Urinary bladder (tissue), 4 donors: ENCODE measurements at places on chromosomes 5 and 9. TPM values are rescaled to one million over a fixed set of nuclear protein-coding genes. Genes with fewer than 3 reads are reported as not detected.

The SEMA5A gene
- 4.2 TPM for polyA plus RNA-seq

The C9orf57 gene
- polyA plus RNA-seq, result not detected

GRCh38 chr5:143431789-143432188 is 28.3 kb upstream of the NR3C1 start:
- no peak for DNase-seq

The SLC34A3 gene
- polyA plus RNA-seq, result 0.05 TPM

The FCN2 gene
- 0.37 TPM for polyA plus RNA-seq

- DNase-seq, result peak; percentile 55
Observed at GRCh38 chr9:77435688-77436087, 212.4 kb downstream of the GNA14 start.

The PRLR gene
- polyA plus RNA-seq, result 0.98 TPM

DNA sequence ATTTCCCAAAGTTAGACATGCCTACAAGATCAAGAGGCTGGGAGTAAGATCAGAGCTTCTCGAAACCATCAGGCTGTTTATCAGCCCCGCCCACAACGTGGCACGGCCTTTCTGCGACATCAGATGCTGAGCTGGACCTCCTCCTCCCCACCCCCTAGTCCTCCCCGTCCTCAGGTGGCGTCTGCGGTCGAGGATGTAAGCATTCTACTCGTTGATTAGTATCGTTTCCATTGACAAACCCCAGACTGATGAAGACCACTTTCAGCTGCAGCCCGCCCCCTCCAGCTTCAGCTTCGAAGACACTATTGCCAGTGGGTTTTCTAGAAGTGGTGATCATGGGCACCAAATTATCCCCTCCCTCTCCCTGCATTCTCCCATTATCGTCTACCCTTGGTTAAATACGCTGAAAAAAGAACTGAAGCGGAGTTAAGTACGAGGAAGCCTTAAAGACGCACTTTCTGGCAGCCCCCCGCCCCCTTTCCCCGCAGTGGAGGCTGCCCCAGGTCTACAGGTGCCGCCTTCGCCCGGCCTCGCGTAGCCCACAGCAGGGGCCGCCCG is 1.1 kb downstream of the PPIC start:
- DNase-seq, result no peak

DNA sequence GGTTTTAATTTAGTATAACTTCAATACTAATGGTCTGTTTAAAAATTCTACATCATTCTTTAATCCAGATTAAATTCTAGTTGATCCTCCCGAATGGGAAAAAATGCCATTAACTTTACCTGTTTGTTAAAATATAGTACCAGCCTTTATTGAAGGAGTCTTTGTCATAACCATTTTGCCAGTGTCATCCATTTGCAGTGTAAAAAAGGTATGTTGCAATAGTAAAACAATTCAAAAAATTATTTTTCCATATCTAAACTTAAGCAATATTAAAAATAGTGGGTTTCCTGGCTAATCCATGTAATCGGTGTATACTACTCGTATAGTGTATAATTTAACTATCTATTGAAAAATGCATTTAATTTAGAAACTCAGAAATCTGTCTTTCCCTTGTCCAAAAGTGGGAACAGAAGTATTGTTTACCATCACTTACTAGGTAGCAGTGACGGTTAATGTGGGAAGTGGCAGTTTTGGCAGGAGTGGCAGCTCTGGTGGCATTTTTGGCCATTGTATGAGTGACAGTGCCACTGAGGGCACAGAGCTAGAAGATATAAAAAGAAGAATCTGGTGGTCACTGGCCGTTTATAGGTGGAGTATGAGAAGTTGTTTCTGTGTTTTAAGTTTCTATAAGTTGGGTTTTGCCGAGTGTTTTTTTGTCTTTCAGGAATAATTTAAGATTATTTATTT is 1.9 kb downstream of the AP3S1 start:
- DNase-seq, result no peak

GRCh38 chr9:38008168-38009034 is 60.6 kb downstream of the SHB start:
- no peak for DNase-seq

DNA sequence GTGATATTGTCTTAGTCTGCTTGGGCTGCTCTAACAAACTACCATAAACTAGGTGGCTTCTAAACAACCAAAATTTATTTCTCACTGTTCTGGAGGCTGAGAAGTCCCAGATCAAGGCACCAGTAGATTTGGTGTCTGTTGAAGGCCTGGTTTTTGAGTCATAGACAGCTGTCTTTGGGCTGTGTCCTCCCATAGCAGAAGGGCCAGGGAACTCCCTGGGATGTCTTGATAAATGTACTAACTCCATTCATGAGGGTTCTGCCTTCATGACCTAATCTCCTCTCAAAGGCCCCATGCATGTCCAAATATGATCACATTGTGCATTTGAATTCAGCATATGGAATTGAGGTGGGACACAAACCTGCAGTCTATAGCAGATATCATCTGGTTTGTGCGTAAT is 121.2 kb downstream of the CHSY3 start:
- no peak for DNase-seq

- no peak for DNase-seq
Observed at GRCh38 chr9:114049441-114050225, 28.5 kb downstream of the AMBP start.

GRCh38 chr5:74428876-74429275 is 211.7 kb downstream of the ENC1 start:
- DNase-seq, result no peak

The ELAVL2 gene
- polyA plus RNA-seq, result 0.54 TPM

GRCh38 chr5:95843733-95844223 is 21.3 kb upstream of the GLRX start:
- no peak for DNase-seq

The PCA3 gene
- polyA plus RNA-seq, result 6.1 TPM

- no peak for DNase-seq
Observed at GRCh38 chr9:126043681-126044080, 282.9 kb upstream of the MVB12B start.

- DNase-seq, result no peak
Observed at GRCh38 chr9:137311171-137311985, 9.3 kb upstream of the NRARP start.

DNA sequence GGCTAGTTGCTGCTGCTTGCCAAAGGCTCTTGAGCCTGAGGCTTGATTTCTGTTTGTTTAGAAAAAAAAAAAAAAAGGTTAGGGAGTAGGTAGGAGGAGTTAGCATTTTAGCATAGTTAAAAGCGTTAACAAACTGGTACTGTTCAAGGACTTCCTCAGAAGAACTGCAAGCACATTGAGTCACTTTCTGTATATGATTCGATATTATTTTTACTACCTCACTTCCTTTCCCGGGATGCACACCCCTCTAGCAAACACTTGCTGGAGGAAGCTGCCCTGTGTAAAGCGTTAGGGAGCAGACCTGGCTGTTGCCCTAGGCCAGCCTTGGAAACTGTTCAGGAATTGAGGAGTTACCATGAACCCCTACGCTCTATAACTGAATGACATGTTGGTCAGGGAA is 15.7 kb upstream of the CEP120 start:
- DNase-seq, result no peak

- no peak for DNase-seq
Observed at GRCh38 chr5:114327987-114328386, 33.9 kb upstream of the KCNN2 start.

DNA sequence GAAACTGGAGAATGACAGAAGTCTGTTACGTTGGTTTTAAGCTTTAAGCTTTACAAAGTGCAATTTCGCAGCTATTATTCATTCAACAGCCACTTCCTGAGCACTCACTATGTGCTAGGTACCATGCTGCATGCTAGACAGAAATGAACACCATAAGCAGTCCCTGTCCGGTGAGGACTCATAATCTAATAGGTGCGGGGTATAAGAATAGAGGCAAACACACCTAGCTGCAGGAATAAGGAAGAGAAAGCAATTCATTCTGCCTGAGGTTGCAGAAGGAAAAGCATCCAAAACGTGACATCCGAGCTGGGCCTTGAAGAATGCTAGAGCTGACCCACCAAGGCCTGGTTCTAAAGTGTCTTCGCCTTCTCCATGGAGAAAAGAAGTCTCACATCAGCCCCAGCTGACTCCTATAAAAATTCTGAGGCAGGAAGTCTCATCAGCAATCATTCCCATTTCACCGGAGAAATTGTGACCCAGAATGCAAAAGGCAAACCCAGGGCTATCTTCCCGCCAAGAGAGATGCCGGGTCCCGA is 542 bp downstream of the FKBP15 start:
- DNase-seq, result no peak

DNA sequence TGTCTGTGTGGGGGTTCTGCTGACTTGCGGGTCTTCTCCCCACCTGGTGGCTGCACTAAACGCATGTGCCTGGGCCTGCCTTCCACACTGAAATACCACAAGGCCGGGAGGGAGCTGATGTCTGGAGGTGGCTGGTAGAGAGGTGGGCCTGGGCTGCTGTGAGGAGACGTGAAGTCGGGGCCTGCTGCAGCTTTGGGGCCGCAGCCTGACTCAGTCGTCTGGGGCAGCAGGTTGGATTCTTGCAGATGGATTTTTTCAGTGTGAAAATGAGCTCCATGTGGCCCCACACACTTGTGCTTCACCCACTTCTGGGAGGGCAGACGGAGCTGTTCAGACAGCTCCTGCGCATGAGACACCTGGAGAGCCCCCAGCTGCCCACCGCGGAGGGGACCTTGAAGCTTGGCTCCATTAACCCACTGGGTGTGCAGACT is 29.3 kb downstream of the COL5A1 start:
- DNase-seq, result no peak

- DNase-seq, result no peak
Observed at GRCh38 chr9:107487521-107488374, 1.8 kb downstream of the KLF4 start.

GRCh38 chr5:113531481-113532159 is 18.1 kb downstream of the YTHDC2 start:
- DNase-seq, result no peak

The CCDC183 gene
- 0.85 TPM for polyA plus RNA-seq

The PNPLA7 gene
- polyA plus RNA-seq, result 6.4 TPM

GRCh38 chr9:29311221-29311620 is 1737.9 kb upstream of the C9orf72 start:
- DNase-seq, result no peak

GRCh38 chr9:4547016-4547415 is 56.7 kb downstream of the SLC1A1 start:
- peak; percentile 11 for DNase-seq

DNA sequence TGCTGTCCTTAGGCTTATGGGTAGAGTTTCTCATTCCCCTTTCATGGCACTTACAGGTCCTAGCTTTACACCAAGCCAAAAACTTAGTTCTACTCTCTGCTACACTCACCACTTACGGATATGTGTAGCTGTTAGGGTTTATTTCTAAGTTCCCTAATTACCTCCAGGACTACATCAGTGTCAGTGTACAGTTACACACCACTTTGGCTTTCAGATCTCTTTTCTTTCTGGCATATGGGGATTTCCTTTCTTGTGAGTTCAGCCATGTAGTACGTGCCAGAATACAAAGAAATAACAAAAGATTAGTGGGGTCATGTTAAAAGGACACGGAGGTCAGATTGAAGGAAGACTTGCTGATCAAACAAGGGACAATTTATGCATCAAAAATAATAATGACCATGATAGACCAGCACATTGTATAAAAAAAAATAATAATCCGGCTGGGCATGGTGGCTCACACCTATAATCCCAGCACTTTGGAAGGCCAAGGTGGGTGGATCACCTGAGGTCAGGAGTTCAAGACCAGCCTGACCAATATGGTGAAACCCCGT is 41.8 kb downstream of the LYRM7 start:
- DNase-seq, result no peak

The TAF11L10 gene
- polyA plus RNA-seq, result not detected

DNA sequence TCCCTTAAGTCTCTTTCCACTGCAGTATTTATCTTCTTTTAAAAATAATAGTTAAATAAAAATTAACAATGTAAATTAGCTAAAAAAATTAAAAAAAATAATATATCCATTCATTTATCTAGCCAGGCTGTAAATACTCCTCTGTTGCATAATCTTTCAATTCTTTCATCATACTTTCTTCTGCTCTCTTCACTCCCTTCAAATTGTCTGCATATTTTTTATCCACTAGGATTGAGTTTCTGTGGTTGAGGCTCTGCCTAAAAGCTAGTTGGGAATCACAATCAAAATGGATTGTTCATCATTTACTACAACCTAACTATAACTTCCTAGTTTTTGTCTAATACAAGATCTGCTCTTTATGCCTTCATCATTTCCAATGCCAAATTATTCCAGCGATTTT is 182.2 kb downstream of the PDE4D start:
- DNase-seq, result no peak

GRCh38 chr5:76690704-76691466 is 25.0 kb upstream of the F2R start:
- DNase-seq, result peak; percentile 11

The IGFBPL1 gene
- 1.6 TPM for polyA plus RNA-seq

DNA sequence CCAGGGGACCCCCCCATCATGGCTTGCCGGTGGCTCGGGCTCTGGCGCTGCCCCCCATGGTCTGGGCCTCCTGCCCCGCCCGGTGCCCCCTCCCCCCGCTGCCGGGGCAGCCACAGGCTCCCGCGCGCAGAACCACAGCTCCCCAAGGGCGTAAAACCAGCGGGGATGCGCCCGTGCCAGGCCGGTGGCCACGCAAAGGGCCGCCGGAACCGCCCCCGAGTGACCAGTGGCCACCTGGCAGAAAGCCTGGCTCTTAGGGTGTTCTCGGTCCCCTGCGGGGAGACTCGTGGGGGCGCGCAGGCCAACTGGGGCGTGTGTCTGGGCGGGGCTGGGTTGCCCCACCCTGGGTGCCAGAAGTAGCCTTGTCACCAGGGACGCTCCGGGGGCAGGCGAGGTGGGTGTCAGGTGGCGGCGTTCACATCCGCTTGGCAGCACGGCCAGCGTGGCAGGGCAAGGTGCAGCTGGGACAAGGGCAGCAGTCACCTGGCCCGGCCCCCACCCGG is 515 bp upstream of the AGPAT2 start:
- no peak for DNase-seq

GRCh38 chr5:123436201-123436600 is 13.0 kb upstream of the CEP120 start:
- DNase-seq, result no peak

The PRRC2B gene
- 82.3 TPM for polyA plus RNA-seq

- DNase-seq, result no peak
Observed at GRCh38 chr5:59893429-59894227, at the start of gene PDE4D. PDE4D (minus strand) TSS chr5:59893726.

GRCh38 chr5:158990979-158991775 is 108.5 kb downstream of the EBF1 start:
- no peak for DNase-seq

- no peak for DNase-seq
Observed at GRCh38 chr5:96489532-96489931, 56.5 kb upstream of the PCSK1 start.

- DNase-seq, result no peak
Observed at GRCh38 chr5:150419630-150420270, 7.0 kb upstream of the CD74 start.

The SPATA31A3 gene
- polyA plus RNA-seq, result not detected

The TPPP gene
- polyA plus RNA-seq, result 17.5 TPM

GRCh38 chr5:58268268-58268667 is 191.6 kb downstream of the PLK2 start:
- no peak for DNase-seq

DNA sequence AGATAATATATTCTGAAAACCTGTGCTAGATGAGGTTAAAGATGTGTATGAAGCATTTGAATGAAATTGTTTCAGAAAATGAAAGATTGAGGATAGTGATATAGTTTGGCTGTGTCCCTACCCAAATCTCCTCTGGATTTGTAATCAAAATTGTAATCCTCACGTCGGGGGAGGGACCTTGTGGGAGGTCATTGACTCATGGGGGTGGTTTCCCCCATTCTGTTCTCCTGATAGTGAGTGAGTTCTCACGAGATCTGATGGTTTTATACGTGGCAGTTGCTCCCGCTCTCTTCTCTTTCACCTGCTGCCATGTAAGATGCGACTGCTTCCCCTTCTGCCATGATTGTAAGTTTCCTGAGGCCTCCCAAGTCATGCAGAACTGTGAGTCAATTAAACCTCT is 2.0 kb upstream of the TEX48 start:
- DNase-seq, result no peak

The SLC6A19 gene
- not detected for polyA plus RNA-seq
